PC-9 (cell line): ENCODE measurements at places on chromosomes 5 and 9. TPM values are rescaled to one million over a fixed set of nuclear protein-coding genes. Genes with fewer than 3 reads are reported as not detected.
A peak's percentile ranks its signal among the peaks of the same experiment; 100 is the strongest.

DNA sequence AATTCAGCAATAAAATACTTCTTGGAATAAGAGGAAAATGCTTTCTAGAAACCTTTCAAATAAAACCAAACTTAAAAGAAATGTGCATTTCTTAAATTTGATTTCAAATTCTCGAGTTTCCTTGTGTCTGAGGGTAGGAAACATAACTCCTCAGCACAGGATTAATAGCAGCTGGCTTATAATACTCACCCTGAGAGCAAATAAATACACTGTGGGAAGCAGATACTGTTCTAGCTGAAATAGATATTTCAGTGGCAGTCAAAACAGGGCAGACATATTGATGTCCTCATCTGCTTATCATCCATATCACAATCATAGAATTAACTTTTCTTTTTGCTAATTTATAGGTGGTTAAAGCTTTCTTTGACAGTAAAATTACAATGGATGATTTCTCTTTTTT, 24.1 kb upstream of the FEM1C start:
- H3K27ac ChIP-seq, result no peak overlapping the region
- H3K4me1 ChIP-seq, result no peaks in the 10 kb centered on the region
- DNase-seq, result no peak

The CDC20B gene
- total RNA-seq, result not detected in 2 replicates

- no peaks in the 10 kb centered on the region for H3K36me3 ChIP-seq
- peak overlapping the region; percentile 95 for H3K27ac ChIP-seq
- peak overlapping the region; percentile 1; the same call in 1 of the 2 replicates for H3K4me3 ChIP-seq
These were observed 99.1 kb downstream of the ENC1 start for GRCh38 chr5:74541381-74541781.

- H3K27ac ChIP-seq, result no peak overlapping the region
- H3K4me3 ChIP-seq, result no peak overlapping the region
- no peaks in the 10 kb centered on the region for H3K27me3 ChIP-seq
- H3K4me1 ChIP-seq, result no peaks in the 10 kb centered on the region
- DNase-seq, result no peak
These were observed 101.6 kb upstream of the FSD1L start for GRCh38 chr9:105346273-105346672.

DNA sequence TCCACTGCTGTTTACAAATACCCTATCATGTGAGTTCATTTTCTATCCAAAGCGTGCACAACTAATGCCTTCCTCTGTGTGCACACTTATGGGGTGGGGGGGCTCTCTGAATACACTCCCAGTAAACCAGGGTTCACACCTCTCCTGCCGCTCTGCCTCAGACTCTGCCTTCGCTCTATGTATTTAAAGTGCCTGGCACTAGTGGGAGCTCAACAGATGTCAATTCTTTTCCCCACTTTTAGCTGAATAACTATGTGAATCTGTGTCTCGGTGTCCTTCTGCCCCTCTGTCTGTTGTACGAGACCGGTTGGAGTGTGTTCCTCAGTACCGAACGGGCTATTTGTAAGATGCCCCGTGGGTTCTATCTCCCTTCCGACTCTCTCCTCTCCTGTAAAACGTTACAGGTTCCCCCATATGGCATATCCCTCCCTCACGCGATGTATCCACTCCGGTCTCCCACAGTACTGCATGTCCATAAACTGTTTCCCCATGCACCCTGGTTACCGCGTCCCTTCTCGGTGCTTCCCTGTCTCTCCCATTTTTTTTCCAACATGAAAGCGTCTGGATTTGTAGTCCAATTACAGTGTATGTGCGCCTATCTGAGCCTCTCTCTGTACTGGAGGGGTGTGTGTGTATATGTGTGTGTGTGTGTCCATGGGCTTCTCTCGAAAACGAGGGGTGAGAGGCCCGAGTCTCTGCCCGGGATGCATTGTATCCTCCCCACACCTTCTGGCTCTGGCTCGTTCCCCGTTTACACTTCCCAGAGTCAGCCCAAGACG, 1.6 kb downstream of the ELL2 start:
- H3K27ac ChIP-seq, result peak overlapping the region; percentile 76
- peak overlapping the region; percentile 65 for H3K4me3 ChIP-seq
- DNase-seq, result no peak
- no peaks in the 10 kb centered on the region for H3K27me3 ChIP-seq

- H3K36me3 ChIP-seq, result no peaks in the 10 kb centered on the region
- no peaks in the 10 kb centered on the region for H3K27me3 ChIP-seq
- H3K4me3 ChIP-seq, result no peak overlapping the region
- no peaks in the 10 kb centered on the region for H3K4me1 ChIP-seq
These were observed 420.7 kb downstream of the KIF4B start for GRCh38 chr5:155434267-155434666.

DNA sequence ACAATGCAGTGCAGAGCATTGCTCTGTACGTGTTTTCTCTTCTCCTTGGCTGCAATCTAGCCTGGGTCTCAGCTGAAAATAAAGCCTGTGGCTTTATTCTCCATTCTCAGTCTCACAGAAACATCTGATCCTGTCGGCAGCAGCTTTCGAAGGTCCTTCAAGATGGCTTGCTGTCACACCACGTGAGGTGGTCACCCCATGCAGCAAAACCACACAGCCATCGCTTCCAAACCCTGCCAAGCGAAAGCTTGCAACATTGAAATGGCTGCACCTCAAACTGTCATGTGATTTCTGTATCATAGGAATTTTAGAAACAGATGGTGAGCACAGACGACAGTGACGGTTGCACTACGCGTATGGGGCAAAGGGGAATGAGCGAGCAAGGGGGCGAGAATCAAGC, 98.5 kb upstream of the SMARCA2 start:
- peaks cover 13% of the 10 kb centered on the region for H3K27me3 ChIP-seq
- no peaks in the 10 kb centered on the region for H3K4me1 ChIP-seq
- H3K4me3 ChIP-seq, result no peak overlapping the region
- DNase-seq, result no peak

- peak; percentile 96 for DNase-seq
- peaks cover 35% of the 10 kb centered on the region for H3K4me1 ChIP-seq
- no peaks in the 10 kb centered on the region for H3K36me3 ChIP-seq
- H3K27me3 ChIP-seq, result no peaks in the 10 kb centered on the region
These were observed 84.2 kb downstream of the MUSK start for GRCh38 chr9:110752766-110753165.

GRCh38 chr9:99735041-99735440, 86.6 kb upstream of the NR4A3 start:
- no peaks in the 10 kb centered on the region for H3K27me3 ChIP-seq
- no peaks in the 10 kb centered on the region for H3K36me3 ChIP-seq
- H3K27ac ChIP-seq, result no peak overlapping the region
- no peak overlapping the region for H3K4me3 ChIP-seq
- no peak for DNase-seq

DNA sequence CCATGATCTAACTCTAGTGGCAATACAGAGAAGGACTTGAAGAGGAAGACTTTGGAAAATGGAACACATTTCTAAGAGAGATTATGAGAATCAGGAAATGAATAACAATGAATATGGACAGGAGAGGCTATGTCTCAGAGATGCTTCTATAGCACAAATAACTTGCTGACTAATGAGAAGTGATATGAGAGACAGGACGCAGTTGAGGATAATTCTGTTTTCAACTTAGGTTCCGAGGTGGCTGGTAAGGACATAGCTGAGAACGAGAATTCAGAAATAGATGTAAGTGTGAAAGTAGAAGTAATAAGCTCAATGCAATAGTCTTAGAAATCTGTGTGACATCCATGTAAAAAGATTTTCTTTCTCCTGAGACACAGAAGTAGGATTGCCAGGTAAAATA, 358.1 kb upstream of the GRAMD2B start:
- DNase-seq, result no peak
- H3K4me3 ChIP-seq, result no peak overlapping the region
- H3K27ac ChIP-seq, result no peak overlapping the region
- no peaks in the 10 kb centered on the region for H3K36me3 ChIP-seq

The TXNDC15 gene
- 18.0 and 19.5 TPM in 2 replicates for total RNA-seq

The SLCO6A1 gene
- total RNA-seq, result not detected in 2 replicates

GRCh38 chr9:110426052-110426709, 88.5 kb upstream of the TXNDC8 start:
- no peaks in the 10 kb centered on the region for H3K36me3 ChIP-seq
- no peaks in the 10 kb centered on the region for H3K27me3 ChIP-seq
- no peak overlapping the region for H3K27ac ChIP-seq
- no peak overlapping the region for H3K4me3 ChIP-seq

The ESM1 gene
- total RNA-seq, result 0.15 TPM in 1 of 2 replicates, not detected in the other

The CDKN2B gene
- total RNA-seq, result 33.8 and 40.2 TPM in 2 replicates

The CBY3 gene
- total RNA-seq, result not detected in 2 replicates

- no peaks in the 10 kb centered on the region for H3K36me3 ChIP-seq
- no peaks in the 10 kb centered on the region for H3K4me1 ChIP-seq
- DNase-seq, result no peak
- peaks cover 95% of the 10 kb centered on the region for H3K27me3 ChIP-seq
- H3K27ac ChIP-seq, result no peak overlapping the region
- H3K4me3 ChIP-seq, result no peak overlapping the region
These were observed 321.9 kb upstream of the IRX4 start for GRCh38 chr5:2204366-2205184.

GRCh38 chr5:41510176-41510831, at the start of gene PLCXD3:
Gene PLCXD3 (minus strand): TSS chr5:41510601. CDS start chr5:41510526, 75 bp downstream.
- peak within 1 kb of the TSS; percentile 48; the same call in 1 of the 2 replicates for H3K4me3 ChIP-seq
- no peak within 1 kb of the TSS for H3K27ac ChIP-seq
- no peaks in the 10 kb centered on the region for H3K27me3 ChIP-seq
- H3K36me3 ChIP-seq, result no peaks in the 10 kb centered on the region
- DNase-seq, result peak; percentile 51

GRCh38 chr9:92426501-92427145, 2.4 kb upstream of the OMD start:
- DNase-seq, result no peak
- H3K36me3 ChIP-seq, result no peaks in the 10 kb centered on the region
- H3K27ac ChIP-seq, result no peak overlapping the region
- H3K27me3 ChIP-seq, result no peaks in the 10 kb centered on the region
- no peak overlapping the region for H3K4me3 ChIP-seq
- no peaks in the 10 kb centered on the region for H3K4me1 ChIP-seq

The DIAPH1 gene
- total RNA-seq, result 148 and 157 TPM in 2 replicates

The AQP7 gene
- 0.59 TPM in 1 of 2 replicates, not detected in the other for total RNA-seq

The GRIN3A gene
- not detected in 2 replicates for total RNA-seq

DNA sequence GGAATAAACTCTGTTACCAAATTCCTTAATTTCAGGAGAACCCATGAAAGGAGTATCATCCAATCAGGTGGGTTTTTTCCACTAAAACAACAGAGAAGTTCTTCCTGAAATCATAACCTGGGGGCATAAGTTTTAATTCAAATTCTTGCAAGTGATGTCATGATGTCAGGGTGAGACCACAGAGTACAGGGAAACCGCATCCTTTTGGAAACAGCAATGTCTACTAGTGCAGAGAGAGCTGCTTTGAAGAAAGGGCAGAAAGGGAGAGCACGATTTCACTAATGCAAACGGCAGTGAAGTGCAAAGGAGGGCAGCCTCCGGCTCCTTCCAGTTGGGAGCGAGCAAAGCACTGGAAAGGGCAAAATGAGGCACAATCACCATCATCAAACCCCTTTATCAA, 20.6 kb upstream of the CMBL start:
- no peak overlapping the region for H3K4me3 ChIP-seq
- no peak overlapping the region for H3K27ac ChIP-seq
- peaks cover 3% of the 10 kb centered on the region; the same call in 1 of the 2 replicates for H3K27me3 ChIP-seq

The ZBTB26 gene
- 10.2 and 12.2 TPM in 2 replicates for total RNA-seq

- no peaks in the 10 kb centered on the region; the same call in 1 of the 2 replicates for H3K4me1 ChIP-seq
- H3K4me3 ChIP-seq, result no peak overlapping the region
- peaks cover 20% of the 10 kb centered on the region; the same call in 1 of the 2 replicates for H3K27me3 ChIP-seq
- H3K27ac ChIP-seq, result no peak overlapping the region
- no peaks in the 10 kb centered on the region for H3K36me3 ChIP-seq
These were observed 28.0 kb downstream of the LCP2 start for GRCh38 chr5:170269579-170269978.

GRCh38 chr5:136886608-136887007, 521.3 kb upstream of the TRPC7 start:
- H3K36me3 ChIP-seq, result no peaks in the 10 kb centered on the region
- no peak overlapping the region for H3K4me3 ChIP-seq

The TXNDC8 gene
- not detected in 2 replicates for total RNA-seq

The CCNO gene
- total RNA-seq, result 4.7 and 7.1 TPM in 2 replicates

GRCh38 chr5:56327809-56328208, 94.7 kb upstream of the ANKRD55 start:
- peaks cover 48% of the 10 kb centered on the region for H3K4me1 ChIP-seq
- no peak overlapping the region for H3K4me3 ChIP-seq
- H3K27me3 ChIP-seq, result no peaks in the 10 kb centered on the region
- DNase-seq, result no peak
- peak overlapping the region; percentile 90 for H3K27ac ChIP-seq

GRCh38 chr5:40841068-40841805, at the start of gene CARD6:
Gene CARD6 (plus strand): TSS chr5:40841367. CDS start chr5:40841383, 16 bp downstream.
- H3K4me3 ChIP-seq, result peak within 1 kb of the TSS; percentile 60
- peak within 1 kb of the TSS; percentile 84 for H3K27ac ChIP-seq
- DNase-seq, result peak; percentile 79
- peaks cover 41% of the 10 kb centered on the region for H3K4me1 ChIP-seq

- no peaks in the 10 kb centered on the region for H3K27me3 ChIP-seq
- no peaks in the 10 kb centered on the region for H3K36me3 ChIP-seq
- no peaks in the 10 kb centered on the region for H3K4me1 ChIP-seq
- DNase-seq, result no peak
These were observed 222.3 kb downstream of the CD180 start for GRCh38 chr5:66974256-66974655.

The ZNF454 gene
- not detected in 2 replicates for total RNA-seq

DNA sequence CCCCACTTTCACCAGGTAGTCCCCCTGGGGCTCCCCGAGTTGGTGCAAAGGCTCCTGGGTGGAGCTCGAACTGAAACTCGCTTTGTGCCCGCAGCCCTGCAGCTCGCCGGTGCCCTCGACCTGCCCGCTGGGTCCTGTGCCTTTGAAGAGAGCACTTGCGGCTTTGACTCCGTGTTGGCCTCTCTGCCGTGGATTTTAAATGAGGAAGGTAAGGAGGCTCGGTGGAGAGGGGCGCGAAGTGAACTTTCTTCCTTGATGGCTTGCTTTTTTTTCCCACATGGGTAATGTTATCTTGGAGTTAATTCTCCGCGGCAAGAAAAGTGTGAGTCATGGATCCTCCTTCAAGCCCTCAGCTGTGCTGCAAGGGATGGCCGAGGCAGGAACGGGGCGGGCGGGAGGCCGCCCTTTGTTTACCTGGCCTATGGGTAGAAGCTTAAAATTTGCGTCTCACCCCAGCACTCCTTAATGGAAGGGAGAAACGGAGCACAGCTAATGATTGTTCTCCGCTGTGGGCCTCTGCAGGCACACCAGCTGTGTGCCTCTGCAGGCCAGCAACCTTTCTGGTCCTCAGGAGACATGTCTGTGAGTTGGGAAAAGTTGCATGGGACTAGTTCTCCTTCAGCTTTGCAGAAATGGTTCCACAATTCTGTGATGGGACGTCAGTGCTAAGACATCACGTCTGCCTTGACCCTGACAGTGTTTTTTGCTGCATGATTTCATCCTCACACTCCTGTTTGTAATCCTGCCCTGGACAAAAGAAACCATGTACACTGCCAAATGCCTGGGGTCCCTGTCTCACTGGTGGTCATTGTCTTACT, 1.1 kb downstream of the MAMDC2 start:
- H3K4me1 ChIP-seq, result peaks cover 11% of the 10 kb centered on the region
- no peaks in the 10 kb centered on the region for H3K27me3 ChIP-seq
- DNase-seq, result peak; percentile 68
- no peak overlapping the region for H3K27ac ChIP-seq
- H3K36me3 ChIP-seq, result no peaks in the 10 kb centered on the region

DNA sequence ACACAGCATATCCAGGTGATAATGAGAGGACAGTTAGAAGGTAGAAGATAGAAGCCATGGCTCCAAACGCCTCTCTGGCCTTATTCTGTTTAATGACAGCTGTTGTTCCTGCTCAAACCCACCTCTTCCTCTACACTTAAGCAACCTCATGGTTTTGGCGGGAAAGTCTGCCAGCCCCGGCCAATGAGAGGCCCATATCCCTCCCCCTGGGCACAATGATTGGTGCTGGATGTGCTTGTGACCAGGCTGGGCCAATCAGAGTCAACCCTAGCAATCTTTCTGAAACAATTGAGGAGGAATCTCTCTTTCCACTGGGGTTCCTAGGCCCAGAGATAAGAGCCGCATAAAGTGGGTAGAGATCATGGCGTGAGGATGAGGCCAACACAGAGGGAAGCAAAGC, 4.8 kb upstream of the GFI1B start:
- no peaks in the 10 kb centered on the region for H3K4me1 ChIP-seq
- H3K27me3 ChIP-seq, result peaks cover 56% of the 10 kb centered on the region
- DNase-seq, result no peak
